ENCODE measurements at places on chromosomes 2 and 18. TPM values are rescaled to one million over a fixed set of nuclear protein-coding genes. Genes with fewer than 3 reads are reported as not detected.

TM4SF20 gene
- total RNA-seq: not detected

DPP10 gene
- total RNA-seq: not detected

TEKT4 gene
- 0.49 TPM for total RNA-seq

TEX44 gene
- total RNA-seq: not detected

DNA sequence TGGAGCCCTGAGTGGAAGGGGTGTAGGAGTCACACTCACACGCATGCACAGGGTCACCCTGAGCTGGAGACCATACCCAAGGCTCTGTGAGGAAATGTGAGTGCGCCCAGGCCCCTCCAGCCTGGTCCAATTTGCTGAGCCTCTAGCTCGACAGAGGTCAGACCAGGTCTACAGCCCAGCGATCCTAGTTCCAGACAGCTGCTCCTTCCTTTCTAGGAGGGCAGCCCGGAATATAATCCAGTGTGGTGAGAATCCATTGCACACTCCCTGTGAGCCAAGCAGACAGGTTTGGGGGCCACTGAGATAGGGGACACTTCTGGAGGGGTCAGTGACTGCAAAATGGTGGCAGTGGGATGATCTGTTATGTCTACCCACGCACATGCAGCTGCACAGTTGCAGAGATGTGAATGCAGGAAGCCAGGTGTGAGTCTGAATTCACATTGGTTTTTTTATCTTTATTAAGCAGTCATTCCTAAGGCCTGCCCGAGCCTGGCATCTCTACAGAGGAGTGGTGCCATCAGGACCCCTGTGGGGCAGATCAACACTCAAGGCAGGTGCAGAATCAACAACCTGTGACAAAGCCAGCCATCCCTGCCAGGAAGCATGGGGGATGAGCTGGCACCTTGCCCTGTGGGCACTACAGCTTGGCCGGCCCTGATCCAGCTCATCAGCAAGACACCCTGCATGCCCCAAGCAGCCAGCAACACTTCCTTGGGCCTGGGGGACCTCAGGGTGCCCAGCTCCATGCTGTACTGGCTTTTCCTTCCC lies at the start of gene GPR148:
GPR148 (plus strand) TSS at position 522 of the 768 bp plus-strand sequence; CDS start at position 604, 82 bp downstream.
- peak; percentile 58 for DNase-seq

Measured in activated CD4-positive, alpha-beta T cell treated with anti-CD3 and anti-CD28 coated beads, Interleukin-2, amount 10 ng/mL, durations not matched to agents 24 days and 14 days (primary cell).